ENCODE measurements at places on chromosomes 6 and 20.

DNA sequence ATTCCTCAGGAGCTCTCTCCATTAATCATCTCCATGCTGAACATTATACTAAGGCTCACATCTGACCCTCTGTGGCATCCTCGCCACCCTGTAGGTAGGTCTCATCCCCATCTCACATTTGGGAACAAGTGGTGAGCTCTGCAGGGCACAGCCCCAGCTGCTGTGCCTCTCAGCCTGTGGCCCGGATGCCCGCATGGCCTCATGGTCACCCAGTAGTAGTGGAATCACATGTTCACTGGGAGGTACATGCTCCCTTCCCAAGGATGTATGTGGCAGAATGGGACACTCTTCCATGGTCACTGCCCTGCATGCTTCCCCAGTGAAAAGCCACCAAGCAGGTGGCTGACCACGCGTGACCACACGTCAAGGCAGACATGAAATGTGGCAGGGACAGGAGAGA is 26.3 kb upstream of the APMAP start:
- DNase-seq = no peak

- no peak for DNase-seq
Measured at GRCh38 chr6:134446896-134447295, 129.0 kb upstream of the SGK1 start.

- no peak for DNase-seq
Measured at GRCh38 chr6:18420328-18420727, 33.2 kb downstream of the RNF144B start.

DNA sequence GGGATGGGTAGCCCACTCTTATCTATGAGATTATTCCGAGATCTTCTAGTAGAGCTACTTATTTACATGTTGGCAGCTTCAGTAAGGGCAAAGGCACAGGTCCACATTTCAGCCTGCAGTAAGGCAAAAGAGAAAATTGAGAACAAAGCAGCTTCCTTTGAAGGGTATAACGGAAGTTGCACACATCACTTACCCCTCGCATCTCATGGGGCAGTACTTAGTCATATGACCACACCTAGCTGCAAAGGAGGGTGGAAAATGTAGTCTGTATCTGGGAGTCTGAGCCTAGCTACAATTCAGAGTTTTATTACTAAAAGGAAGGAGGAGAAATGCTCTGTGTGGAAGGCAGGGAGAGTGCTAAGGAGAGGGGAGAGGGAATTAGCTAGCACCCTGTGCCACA is 29.7 kb downstream of the SPACA1 start:
- DNase-seq = no peak

DNA sequence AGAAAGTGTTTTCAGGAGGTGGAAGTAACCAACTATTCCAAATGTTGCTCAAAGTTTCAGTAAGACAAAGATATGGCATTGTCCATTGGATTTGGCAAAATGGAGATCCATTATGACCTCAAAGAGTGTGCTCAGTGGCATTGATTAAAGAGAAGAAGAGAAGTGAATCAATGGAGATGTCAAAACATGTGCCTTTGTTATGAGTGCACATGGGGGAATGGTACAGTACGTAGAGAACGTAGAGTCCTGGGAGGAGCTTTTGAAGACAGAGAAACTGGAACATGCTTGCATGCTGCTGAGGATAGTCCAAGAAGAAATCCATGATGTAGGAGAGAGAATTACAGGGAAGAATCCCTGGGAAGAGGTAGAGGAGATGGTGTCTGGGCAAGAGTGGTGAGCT is 42.0 kb upstream of the PAX1 start:
- no peak for DNase-seq

GRCh38 chr6:4420160-4420865 is 284.9 kb upstream of the ECI2 start:
- DNase-seq = no peak

- DNase-seq = no peak
Measured at GRCh38 chr6:20722455-20722854, 188.2 kb downstream of the CDKAL1 start.

DNA sequence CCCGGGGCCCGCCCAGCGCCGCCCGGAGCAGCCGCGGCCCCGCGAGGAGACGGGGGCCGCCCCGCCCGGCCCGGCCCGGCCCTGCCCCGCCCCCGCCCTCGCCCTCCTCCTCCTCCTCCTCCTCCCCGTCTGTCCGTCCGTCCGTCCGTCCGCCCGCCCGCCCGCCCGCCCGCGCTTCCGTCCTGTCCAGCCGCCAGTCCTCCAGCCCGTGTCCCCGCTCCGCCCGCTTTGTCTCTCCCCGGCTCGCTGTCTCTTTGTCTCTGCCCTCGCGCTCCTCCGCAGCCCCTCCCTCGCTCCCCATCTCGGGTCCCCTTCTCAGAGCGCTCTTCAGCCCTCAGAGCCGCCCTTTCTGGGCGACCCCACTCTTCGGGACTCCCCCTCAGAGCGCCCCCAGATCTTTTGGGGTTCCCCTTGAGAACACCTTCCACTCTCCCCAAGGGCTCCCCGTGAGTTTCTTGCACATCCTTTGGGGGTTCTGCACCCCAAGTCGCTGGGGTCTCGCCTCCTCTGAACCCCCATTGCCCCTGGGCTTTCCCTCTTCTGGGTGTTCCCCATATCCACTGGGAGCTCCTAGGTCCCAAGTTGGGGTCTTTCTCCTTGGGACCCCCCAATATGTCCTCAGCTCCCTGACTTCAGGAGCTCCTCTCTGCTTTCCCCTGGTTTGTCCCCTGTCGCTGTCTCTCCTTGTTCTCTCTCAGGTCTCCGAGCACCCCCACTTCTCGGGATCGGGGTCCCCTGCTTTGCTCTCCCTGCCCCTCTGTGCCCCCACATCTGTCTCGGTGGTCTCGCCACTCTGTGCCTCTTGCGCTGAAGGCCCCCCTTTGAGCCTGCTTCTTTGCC is 79.5 kb upstream of the MYL9 start:
- DNase-seq = no peak

- DNase-seq = no peak
Measured at GRCh38 chr20:57957411-57958049, 247.7 kb upstream of the PMEPA1 start.

- DNase-seq = no peak
Measured at GRCh38 chr6:87196275-87196842, 41.0 kb downstream of the ZNF292 start.

GRCh38 chr6:130765181-130765727 is 62.0 kb upstream of the SMLR1 start:
- DNase-seq = no peak

Data from NCI-H524 treated with DMSO at 0.1 percent for 48 hours (cell line).